ENCODE measurements at places on chromosomes 16 and 17.

DNA sequence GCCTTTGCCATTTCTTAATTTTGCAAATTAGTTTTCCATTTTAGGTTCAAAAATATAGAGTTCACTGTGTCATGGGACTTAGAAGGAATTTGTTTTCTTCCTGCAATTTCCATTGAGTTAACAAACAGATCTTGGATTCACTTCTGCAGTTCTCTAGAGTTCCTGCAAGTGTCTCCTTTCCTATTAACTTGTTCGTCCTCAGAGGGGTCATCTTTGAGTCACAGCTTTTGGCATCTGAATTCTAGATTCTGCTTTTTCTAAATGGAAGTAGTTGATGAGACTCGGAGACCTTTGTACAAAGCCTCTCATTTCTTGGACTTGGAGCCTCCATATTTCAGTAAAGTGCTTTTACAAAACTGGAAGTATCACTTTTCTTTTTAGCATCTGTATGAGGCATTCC lies 323.3 kb downstream of the BCAS3 start:
- DNase-seq = no peak

DNA sequence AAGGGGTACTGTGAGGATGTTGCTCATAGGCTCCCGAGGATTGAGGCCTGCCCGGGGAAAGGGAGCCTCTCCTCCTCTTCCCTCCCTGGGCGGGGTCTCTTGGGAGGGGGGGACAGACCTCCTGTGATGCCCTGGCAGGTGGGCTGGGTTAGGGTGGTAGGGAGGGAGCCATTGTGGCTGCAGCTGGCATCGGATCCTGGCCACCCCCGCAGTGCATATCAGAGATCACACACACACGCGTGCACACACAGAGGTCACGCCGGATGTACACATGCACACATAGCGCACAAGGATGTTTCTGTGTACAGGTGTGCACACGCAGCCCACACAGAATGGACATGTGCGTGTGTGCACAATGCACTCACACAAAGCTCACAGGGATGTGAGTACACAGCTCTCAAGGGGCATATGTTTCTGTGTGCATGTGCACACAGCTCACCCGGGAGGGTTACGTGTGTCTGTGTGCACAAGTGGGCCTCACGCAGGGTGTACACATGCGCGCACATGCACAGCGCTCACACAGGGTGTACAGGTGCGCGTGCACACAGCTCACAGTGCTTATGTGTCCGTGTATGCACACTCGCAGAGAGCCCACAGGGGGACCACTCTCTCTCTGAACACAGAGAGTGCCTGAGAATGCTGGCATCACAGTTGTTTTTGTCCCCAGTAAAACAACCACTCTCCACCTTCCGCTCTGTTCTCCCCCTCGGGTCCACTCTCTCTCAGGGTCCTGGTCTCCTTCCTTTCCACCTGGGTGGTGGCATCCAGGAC lies 2.4 kb downstream of the GJD3 start:
- no peak for DNase-seq

GRCh38 chr17:8647956-8648355 lies 17.4 kb upstream of the MYH10 start:
- DNase-seq = no peak

- DNase-seq = no peak
Observed at GRCh38 chr16:88329726-88330700, 52.7 kb upstream of the ZNF469 start.

- DNase-seq = no peak
Observed at GRCh38 chr16:55209626-55210025, 114.4 kb upstream of the IRX6 start.

DNA sequence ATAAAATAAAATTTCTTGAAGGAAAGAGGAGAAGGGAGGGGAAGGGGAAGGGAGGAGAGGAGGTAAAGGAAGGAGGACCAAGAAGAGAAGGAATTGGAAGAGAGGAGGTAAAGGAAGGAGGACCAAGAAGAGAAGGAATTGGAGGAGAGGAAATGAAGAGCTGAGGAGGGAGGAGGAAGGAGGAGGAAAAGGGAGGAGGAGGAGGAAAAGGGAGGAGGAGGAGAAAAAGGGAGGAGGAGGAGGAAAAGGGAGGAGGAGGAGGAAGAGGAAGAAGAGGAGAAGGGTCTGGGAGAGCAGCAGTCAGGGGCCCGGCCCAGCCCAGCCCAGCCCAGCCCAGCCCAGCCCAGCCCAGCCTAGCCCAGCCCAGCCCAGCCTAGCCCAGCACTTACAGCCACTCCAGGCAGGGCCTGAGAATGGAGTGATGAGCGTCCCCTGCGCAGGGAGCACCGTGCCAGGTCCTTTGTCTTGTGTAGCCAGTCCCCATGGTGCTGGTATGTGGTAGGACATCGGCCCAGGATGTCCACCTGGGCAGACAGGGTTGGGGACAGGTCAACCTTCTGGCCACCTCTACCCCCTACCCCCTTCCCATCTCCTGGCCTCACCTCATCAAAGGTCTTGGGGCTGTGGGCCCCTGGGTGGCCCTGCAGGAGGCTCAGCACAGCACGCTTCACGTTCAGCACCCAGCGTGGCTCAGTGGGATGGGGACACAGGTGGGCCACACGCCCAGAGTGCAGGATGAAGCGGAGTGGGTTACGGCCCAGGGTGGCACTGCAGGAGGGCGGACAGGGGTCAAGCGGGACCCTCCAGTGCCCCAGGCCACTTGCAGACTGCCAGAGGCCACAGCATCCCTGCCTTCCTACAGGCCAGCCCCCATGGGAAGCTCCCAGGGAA lies 70.9 kb downstream of the LITAF start:
- no peak for DNase-seq

- DNase-seq = no peak
Observed at GRCh38 chr16:87006021-87006420, 311.2 kb downstream of the C16orf95 start.

- DNase-seq = no peak
Observed at GRCh38 chr17:68431661-68432071, 25.6 kb downstream of the WIPI1 start.

- no peak for DNase-seq
Observed at GRCh38 chr17:64306850-64307463, 43.9 kb upstream of the TEX2 start.

DNA sequence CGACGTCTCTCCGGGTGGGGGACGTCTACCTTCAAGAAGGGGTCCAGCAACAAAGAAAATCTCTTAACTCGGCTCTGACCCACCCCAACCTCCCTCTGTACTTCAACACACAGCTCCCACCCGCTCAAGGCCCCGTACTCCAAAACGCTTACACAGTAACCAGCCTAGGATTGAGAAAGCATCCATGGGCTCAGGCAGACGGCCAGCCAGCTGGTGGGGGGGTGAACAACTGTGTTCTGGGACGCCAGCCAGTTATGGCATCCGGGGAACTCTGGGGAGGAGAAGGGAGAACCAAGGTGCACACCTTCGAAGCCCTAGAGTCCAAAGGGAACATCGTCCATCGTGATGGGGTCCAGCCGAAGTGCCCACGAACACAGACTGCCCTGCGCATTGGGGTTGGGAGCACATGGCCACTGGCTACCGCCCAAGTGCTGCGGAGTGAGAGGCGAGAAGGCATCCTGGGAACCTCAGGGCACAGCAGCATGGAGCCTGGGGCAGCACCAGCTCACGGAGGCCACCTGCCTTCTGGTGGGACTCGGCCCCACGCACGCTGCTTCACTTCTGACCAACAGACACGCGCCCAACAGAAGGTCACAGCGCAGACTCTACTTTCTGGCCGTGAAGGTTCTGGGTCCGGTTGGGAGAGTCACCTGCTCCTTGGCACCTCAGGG lies 14.3 kb downstream of the SLC16A3 start:
- no peak for DNase-seq

GRCh38 chr17:60933739-60934138 lies 256.1 kb downstream of the BCAS3 start:
- DNase-seq = no peak

DNA sequence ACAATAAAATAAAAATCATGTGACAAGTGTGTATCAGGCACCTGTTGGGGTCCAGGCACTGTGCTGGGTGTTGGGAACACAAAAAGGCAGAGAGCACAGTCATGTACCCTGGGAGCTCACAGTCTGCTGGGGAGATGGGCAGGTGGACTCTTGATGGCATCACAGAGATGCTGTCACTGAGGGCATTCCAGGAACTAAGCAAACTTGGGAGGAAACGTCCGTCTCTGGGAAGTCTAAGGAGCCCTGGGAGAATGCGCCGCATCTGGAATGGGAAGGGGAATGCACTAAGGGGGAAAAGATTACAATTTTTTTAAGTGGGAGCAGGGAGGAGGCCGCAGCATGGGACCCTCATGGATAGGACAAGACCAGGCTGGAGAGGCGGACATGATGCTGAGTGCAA lies 80.9 kb upstream of the ZNF423 start:
- no peak for DNase-seq

DNA sequence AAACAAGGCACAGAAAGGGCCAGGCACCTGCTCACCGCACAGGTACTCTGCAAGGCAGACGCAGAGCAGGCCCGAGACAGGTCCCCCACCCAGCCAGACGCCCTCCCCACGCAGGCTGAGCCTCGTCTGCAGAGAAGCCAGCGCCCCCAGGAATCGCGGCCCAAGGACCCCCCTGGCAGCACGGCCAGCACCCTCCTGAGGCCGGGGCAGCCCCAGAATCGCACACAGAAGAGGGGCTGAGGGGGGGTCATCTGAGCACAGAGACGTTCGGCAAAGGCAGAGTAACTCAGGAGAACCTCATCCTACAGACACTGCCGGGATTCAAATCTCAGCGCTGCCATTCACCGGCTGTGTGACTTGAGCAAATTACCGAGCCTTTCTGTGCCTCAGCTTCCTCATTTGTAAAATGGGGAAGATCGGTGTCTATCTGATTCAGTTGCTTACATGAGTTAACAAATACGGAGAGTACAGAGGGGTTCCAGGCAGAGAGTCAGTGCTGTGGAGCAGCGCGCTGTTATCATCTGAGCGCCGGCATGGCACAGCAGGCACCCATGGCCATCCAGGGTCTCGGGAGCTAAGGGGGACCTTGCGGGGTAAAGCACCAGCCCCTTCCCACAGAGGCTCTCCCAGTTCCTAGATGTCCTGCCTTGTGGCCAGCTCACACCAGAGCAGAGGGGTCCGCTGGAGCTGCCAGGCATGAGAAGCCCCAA lies 10.4 kb downstream of the EMC6 start:
- no peak for DNase-seq

DNA sequence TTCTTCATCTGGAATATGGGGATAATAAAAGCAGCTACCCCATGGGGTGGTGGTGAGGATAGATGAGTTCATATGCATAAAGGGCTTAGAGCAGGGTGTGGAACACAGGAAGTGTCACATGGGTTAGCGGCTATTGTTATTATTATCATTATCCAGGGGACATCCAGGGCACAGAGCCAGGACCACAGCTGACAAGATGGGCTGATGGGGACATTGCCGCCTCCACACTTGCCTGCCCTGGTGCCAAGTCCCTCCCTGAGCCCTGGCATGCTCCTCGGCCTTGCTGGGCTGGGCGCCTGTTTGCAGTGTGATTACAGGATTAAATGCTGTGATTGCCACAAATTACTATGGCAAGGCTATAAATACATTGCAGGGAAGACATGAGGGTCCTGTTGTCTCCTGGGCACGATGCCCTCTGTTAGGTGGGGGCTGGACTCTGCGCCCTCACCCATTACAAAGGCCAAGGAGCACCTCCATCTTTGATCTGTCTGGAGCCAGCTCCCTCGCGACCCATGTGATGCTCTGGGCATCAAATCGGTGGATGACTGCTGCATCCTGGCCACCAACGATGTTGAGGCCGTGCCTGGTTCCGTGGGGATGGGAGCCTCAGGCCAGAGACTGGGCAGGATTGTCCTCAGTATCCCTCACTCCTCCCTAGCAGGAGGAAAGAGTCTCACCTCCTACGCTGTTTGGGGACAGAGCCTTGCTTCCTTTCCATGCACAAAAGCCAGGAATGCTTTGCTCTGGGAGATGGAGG lies 43.2 kb downstream of the PIMREG start:
- no peak for DNase-seq

- DNase-seq = no peak
Observed at GRCh38 chr17:49101054-49101534, 31.5 kb upstream of the B4GALNT2 start.

- DNase-seq = peak; percentile 6
Observed at GRCh38 chr17:2634361-2634960, 41.0 kb downstream of the PAFAH1B1 start.

GRCh38 chr16:57479205-57479975 lies 6.9 kb downstream of the DOK4 start:
- no peak for DNase-seq

DNA sequence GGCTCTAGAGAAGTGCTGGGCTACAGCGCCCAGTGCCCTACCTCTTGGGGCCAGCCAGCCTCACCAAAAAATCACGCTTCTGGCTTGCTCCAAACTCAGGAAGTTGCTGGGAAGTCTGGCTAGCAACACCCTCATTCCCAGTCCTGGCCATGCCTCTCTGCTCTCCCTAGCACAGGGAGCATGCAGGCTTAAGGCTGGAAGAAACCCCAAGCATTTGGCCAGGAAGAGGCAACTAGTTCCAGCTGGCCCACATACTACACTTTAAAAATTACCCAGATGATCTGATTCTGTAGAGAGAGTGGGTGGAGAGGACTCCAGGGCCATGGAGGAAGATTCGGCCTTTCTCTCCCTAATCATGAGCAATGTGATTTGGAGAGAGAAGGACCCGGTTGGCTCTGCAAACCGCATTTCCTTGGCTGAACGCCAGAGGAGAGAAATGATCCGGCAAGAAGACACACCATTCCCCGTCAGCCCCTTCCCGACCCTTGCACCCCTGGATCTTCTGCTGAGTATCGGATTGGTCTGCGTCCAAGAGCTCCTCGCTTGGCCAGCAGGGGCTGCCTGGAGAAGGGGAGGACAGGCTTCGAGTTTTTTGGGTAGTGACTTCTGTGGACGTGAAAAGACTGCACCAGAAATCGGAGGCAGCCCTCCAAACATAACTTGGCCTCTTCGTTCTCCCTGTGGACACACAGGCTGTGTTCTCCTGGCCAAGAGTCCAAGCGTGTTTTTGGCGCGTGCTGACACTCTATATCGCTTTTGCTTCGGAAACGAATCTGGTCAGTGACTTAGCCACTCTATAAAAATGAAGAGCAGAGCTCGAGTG lies 406.3 kb downstream of the WWOX start:
- DNase-seq = no peak

- no peak for DNase-seq
Observed at GRCh38 chr17:59330053-59330942, 1.2 kb upstream of the YPEL2 start.

- no peak for DNase-seq
Observed at GRCh38 chr17:79930877-79931816, 91.9 kb upstream of the CBX4 start.

- no peak for DNase-seq
Observed at GRCh38 chr16:56610017-56610608, 1.7 kb downstream of the MT2A start.

DNA sequence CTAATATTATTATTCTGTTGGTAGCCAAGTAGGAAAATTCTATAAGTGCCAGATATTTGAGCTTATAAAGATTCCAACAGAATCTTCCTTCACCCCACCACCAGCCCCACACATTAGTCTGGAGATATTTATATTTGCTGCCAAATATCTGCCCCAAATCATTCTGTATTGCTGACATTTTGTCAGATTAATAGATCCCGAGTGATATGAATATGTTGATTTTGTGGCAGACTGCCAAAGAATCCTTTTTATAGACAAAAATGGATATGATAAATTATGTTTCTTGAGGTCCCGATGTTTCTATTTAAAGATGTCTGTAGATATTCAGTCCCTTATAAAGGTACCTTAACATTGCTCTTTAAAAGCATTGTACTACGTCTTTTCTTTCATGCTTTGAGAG lies 162.2 kb upstream of the KCNJ16 start:
- no peak for DNase-seq
